ENCODE measurements at places on chromosomes 4 and X. TPM values are rescaled to one million over a fixed set of nuclear protein-coding genes. Genes with fewer than 3 reads are reported as not detected.

DNA sequence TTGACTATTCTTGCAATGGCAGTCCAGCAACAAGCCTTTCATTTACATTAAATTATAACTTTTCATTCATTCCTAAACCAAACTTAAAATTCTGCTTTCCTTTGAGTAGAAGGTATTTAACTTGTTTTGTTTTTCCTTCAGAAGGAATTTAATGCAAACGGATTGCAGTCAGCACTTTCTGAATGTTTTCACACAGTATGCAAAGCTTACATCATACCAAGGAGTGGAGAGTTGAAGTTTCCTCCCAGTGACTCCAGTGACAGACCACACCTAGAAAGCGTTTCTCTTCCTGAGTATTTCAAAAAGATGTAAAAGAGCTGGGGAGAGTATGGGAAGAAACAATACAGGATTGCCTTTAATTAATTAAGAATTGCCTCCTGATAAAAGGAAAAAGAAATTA is 8.1 kb downstream of the EPGN start:
- DNase-seq: no peak

- no peak for DNase-seq
Measured at GRCh38 chr4:105558277-105558676, 5.9 kb downstream of the ARHGEF38 start.

GRCh38 chr4:86938771-86939520 is 4.1 kb downstream of the AFF1 start:
- no peak for DNase-seq

DNA sequence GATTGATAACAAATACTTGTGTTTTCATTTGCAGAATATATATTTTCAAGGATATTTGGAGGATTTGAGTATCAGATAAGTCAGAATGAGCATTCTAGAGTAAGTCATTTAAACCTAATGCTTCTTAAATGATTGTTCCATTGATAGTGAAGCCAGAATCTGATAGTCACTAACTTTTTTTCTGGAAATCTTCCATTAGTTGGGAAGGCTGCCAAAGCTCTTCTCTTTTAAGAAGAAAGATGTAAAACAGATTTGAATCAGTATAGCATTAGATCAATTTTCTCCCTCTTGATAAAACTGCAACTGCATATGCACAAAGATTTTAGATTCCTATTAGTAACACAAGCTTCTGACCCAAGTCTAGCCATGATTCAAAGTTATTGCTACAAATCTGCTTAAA is 256.7 kb downstream of the SPOCK3 start:
- DNase-seq: no peak

SPANXN4 gene
- total RNA-seq: not detected

- no peak for DNase-seq
Measured at GRCh38 chr4:89823416-89823815, 13.5 kb downstream of the SNCA start.

- DNase-seq: no peak
Measured at GRCh38 chrX:153778684-153779101, 2.1 kb upstream of the SRPK3 start.

USP17L18 gene
- not detected for total RNA-seq

GRCh38 chr4:69830560-69831269 is 29.2 kb downstream of the SULT1E1 start:
- DNase-seq: no peak

GRCh38 chr4:14084598-14084997 is 457.1 kb upstream of the BOD1L1 start:
- DNase-seq: no peak

GRCh38 chr4:145453163-145453520 is 28.5 kb upstream of the SMAD1 start:
- no peak for DNase-seq

DNA sequence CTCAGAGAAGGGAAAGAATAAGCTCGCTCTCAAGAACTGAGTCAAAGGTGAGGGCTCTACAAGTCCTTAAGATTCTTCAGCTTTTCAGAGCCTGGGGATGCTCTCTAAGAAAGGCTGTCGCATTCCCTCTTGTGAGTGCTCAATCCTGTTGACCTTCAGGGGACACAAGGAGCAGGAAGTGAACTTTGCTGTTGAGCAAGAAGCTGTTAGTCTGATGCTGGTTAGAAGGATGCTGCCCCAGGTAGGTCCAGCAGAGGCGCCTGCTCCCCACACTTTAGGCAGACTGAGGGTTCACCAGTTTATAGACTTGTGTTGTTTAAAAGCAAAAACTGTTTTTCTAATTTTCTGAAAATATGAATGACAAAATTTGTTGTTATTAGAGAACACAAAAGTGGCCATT is 125.4 kb upstream of the SPOCK3 start:
- DNase-seq: no peak

REPS2 gene
- 11.3 TPM for total RNA-seq

- peak; percentile 49 for DNase-seq
Measured at GRCh38 chrX:48972220-48973164, 848 bp upstream of the KCND1 start.

- DNase-seq: no peak
Measured at GRCh38 chr4:97910005-97910404, 233.3 kb downstream of the STPG2 start.

DUSP21 gene
- not detected for total RNA-seq

- no peak for DNase-seq
Measured at GRCh38 chrX:129693354-129693753, 38.6 kb upstream of the APLN start.

- no peak for DNase-seq
Measured at GRCh38 chrX:10570601-10571000, 49.8 kb downstream of the MID1 start.

DNA sequence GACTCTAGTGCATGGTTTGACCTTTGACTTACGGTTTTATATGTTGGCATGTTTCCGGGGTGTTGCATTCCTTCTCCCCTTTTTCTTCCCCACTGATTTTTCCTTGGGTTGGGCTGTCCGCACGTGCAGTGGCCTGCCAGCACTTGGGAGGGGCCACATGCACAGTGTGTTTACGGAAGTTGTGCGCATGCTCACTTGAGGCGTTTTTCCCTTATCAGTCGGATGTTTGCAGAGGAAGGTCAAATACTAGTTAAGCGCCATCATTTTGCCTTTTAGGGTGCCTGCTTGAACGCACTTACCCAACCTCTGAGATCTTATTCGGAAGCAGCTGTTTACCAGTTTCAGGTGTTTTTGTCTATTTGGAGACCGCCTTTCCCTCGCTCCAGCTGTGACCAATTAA is 653.9 kb upstream of the AADAT start:
- DNase-seq: no peak

DNA sequence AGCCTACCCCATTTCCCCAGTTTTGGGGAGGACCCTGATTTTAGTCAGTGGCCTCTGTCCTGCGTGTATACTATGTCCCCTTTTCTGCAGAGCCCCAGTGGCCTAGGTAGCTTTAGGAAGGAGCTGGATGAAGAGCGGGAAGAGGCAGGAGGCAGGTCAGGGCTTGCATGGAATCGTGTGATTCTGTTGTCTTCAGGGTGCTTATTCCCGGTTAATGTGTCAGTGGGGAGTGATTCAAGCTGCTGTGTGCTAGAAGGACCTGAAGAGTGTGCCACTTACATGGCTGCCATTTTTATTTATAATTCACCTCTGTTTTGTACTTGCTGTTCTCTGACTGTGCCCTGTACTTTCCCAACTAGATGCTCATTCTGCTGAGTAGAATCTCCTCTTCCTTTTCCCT is 127.3 kb upstream of the AMOT start:
- DNase-seq: no peak

- no peak for DNase-seq
Measured at GRCh38 chr4:16757080-16757521, 141.3 kb downstream of the LDB2 start.

DNA sequence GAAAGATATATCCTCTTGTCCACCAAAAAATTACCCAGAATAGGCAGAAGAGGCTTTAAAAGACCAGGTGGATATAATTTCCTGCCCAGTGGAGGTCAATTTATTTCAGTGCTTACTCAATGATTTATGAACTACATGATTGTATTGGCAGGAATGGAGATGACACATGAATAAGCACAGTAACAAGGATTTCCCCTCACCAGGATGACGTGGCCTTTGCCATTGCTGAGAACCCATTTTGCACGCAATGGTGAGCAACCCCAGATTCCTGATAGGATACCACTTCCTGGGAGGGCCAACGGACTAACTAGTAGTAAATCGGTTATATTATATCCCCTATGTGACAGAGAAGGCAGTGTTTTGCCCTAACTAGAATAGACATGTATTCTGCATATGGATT is 11.6 kb upstream of the TTC29 start:
- DNase-seq: no peak

DNA sequence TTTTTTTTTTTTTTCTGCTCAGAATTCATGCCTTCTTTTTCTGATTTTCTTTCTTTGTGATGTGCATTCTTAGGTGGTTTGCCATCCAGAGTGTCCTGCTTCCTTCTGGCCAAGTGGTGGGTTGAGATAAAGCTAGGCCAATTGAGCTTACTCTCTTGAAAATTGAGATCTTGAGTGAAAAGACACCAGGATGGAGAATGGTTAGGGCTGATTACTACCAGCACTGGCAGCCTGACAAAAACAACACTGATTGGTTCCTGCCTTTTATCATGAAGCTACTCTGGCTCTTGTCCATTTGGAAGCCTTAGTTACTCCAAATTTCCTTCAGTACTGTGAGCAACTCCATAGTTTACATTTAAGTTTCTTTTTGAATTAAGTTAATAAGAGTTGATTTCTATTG is 404.0 kb downstream of the PPARGC1A start:
- no peak for DNase-seq

DNA sequence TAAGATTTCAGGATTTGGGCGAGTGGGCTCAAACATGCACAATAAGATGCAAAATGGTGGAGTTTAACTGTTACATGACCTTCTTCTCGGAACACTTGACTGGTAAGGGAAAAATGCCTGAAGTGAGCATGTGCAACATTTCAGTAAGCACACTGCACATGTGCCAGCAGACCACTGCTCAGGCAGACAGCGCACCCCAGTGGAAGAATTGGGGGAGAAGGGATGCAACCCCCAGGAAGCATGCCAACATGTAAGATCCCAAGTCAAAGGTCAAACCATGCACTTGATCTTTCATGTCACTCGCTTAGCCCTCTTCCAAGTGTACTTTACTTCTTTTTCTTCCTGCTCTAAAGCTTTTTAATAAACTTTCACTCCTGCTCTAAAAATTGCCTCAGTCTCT is 256.3 kb downstream of the CENPC start:
- DNase-seq: no peak

DNA sequence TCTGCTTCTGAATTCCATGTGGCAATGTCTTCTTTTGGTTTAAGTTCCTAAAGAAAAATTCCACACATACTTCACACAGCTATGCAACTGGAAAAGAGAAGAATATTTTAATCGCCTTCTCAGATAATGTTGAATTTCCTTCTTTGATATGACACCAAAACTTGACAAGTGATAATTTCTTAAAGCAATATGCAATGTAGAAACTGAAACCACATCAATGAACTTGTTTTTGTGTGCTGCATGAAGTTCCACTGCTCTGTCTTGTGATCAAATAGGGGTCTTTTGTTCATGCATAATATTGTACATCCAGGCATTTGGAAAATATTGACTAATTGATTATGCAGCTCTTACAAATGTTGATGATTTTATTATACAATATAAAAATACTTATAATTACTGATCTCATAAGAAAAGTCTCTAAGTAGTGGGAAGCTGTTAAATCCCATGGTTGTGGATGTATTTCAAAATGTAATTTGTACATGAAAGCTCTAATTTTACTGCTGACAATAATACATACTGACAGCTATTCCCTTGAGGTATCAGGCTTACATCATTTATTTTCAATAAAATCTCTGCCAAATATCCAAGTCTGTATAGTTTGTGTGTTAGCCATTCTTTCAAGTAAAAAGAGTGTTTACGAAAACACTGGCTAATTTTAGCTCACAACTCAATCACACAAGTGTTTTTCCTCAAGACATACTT is 56.5 kb downstream of the AGA start:
- DNase-seq: no peak

DNA sequence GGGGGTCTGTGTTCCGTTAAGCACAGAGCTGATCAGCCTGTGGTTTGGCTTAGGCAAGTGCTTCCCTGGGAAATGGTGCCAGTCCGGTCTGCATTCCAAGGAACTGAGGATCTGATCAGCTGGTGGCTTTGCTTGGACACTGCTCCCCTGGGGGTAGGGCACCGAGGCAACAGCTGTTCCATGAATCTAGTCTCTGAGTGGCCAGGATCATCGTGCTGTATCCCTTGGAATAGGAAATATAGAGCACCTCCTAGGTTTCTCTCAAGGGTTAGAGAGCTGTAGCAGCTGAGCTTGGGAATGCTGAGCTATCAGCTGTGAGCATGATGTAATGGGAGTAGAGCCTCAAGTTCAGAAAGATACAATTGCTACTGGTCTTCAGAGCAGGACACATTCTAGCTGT is 863.9 kb downstream of the RAPGEF2 start:
- no peak for DNase-seq

COL25A1 gene
- total RNA-seq: 0.24 TPM

- peak; percentile 28 for DNase-seq
Measured at GRCh38 chr4:120071192-120071795, 4.6 kb upstream of the MAD2L1 start.

- peak; percentile 30 for DNase-seq
Measured at GRCh38 chrX:14095702-14096101, 66.0 kb upstream of the GEMIN8 start.

GRCh38 chrX:51955200-51955599 is 61.8 kb downstream of the MAGED1 start:
- DNase-seq: no peak

DNA sequence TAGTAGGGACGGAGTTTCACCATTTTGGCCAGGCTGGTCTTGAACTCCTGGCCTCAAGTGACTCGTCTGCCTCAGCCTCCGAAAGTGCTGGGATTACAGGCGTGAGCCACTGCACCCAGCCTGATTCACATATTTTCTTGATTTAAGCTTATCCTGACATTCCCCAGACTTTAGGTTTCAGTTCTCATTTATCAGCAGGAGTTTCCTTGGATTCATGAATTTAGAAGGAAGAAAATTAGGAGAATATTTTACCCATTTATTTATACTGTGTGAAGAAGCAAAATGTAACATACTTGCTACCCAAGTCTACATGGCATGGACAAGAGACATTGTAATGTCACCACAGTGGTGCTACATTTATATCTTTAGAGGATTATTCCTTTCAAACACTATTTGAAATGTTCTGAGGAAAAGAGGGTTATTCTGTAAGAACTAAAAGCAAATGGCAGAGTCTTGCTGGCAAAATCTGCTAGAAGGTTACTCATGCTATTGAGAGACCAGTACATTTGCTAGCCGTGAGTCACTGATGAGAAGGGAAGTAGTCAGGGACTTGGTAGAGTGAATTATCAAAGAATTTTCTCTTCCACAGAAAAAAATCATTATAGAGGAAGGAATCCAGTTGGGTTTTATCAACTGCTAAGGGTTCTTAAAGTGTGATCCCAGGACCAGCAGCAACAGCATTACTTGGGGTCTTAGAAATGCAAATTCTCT is 26.1 kb upstream of the CFAP299 start:
- DNase-seq: no peak

GRCh38 chr4:11626066-11626465 is 197.4 kb upstream of the HS3ST1 start:
- DNase-seq: no peak

TMEM154 gene
- 1.9 TPM for total RNA-seq

GRCh38 chr4:19455850-19456602 is 795.7 kb upstream of the SLIT2 start:
- DNase-seq: no peak

Measured in Right ventricle myocardium superior (tissue), 1 donor.